Parietal lobe (tissue), 2 donors: ENCODE measurements at places on chromosomes 1 and 21. TPM values are rescaled to one million over a fixed set of nuclear protein-coding genes. Genes with fewer than 3 reads are reported as not detected.

The SHISA4 gene
- total RNA-seq, result 15.7 TPM

The ABCA4 gene
- total RNA-seq, result 0.31 TPM

The FMOD gene
- total RNA-seq, result not detected

The KIF26B gene
- 51.3 TPM for total RNA-seq

The NUF2 gene
- 8.8 TPM for total RNA-seq

The SPATA21 gene
- total RNA-seq, result 0.31 TPM

The RHOU gene
- total RNA-seq, result 28.2 TPM

The LMNA gene
- 30.4 TPM for total RNA-seq

The HUNK gene
- total RNA-seq, result 13.1 TPM

The SPRR2G gene
- total RNA-seq, result not detected

The B3GALT5 gene
- total RNA-seq, result 1.3 TPM

The CHRM3 gene
- 71.1 TPM for total RNA-seq

The ZBTB37 gene
- total RNA-seq, result 65.7 TPM

The TIMM17A gene
- 41.3 TPM for total RNA-seq

The MTF1 gene
- total RNA-seq, result 5.0 TPM

The E2F2 gene
- total RNA-seq, result 3.4 TPM

The OR2L2 gene
- total RNA-seq, result 1.6 TPM

The MFSD2A gene
- 18.8 TPM for total RNA-seq

The GLRX2 gene
- total RNA-seq, result 11.6 TPM

The TRIM63 gene
- total RNA-seq, result not detected

The CR1L gene
- total RNA-seq, result not detected

The CAPN8 gene
- not detected for total RNA-seq

The GBP6 gene
- total RNA-seq, result 0.31 TPM

The SERINC2 gene
- 2.2 TPM for total RNA-seq

The KIRREL1 gene
- 28.8 TPM for total RNA-seq

The ZNF695 gene
- 11.9 TPM for total RNA-seq

The CLDN19 gene
- total RNA-seq, result not detected

The GJA4 gene
- 1.6 TPM for total RNA-seq

The S100PBP gene
- total RNA-seq, result 81.7 TPM

The NHLH2 gene
- 1.9 TPM for total RNA-seq

The FNBP1L gene
- 381 TPM for total RNA-seq

The HEYL gene
- 0.63 TPM for total RNA-seq

The NUDT4B gene
- 10.3 TPM for total RNA-seq

The TAS1R3 gene
- 1.6 TPM for total RNA-seq

The SMIM12 gene
- total RNA-seq, result 15.0 TPM

The SAMSN1 gene
- 5.0 TPM for total RNA-seq

The PACC1 gene
- total RNA-seq, result 24.1 TPM

The SSR2 gene
- 185 TPM for total RNA-seq

The ERG gene
- total RNA-seq, result 2.5 TPM

The PDE4B gene
- 104 TPM for total RNA-seq

The TDRD5 gene
- 1.9 TPM for total RNA-seq

The GABPB2 gene
- 13.8 TPM for total RNA-seq

The LRRC52 gene
- total RNA-seq, result not detected

The AADACL3 gene
- not detected for total RNA-seq

The SLC27A3 gene
- 18.2 TPM for total RNA-seq

The OR2L13 gene
- 1.9 TPM for total RNA-seq
